ENCODE measurements at places on chromosomes 3 and 15. TPM values are rescaled to one million over a fixed set of nuclear protein-coding genes. Genes with fewer than 3 reads are reported as not detected.
A peak's percentile ranks its signal among the peaks of the same experiment; 100 is the strongest.

- no peak overlapping the region for H3K4me3 ChIP-seq
- no peak for DNase-seq
- H3K36me3 ChIP-seq: no peaks in the 10 kb centered on the region
- H3K27me3 ChIP-seq: no peaks in the 10 kb centered on the region
- no peak overlapping the region for H3K27ac ChIP-seq
These were observed 32.9 kb downstream of the PLCH1 start for GRCh38 chr3:155712008-155712407.

- peaks cover 35% of the 10 kb centered on the region for H3K27me3 ChIP-seq
- H3K36me3 ChIP-seq: no peaks in the 10 kb centered on the region
- DNase-seq: peak; percentile 11
- no peak overlapping the region for H3K27ac ChIP-seq
These were observed 61.6 kb upstream of the RYK start for GRCh38 chr3:134312072-134312872.

DNA sequence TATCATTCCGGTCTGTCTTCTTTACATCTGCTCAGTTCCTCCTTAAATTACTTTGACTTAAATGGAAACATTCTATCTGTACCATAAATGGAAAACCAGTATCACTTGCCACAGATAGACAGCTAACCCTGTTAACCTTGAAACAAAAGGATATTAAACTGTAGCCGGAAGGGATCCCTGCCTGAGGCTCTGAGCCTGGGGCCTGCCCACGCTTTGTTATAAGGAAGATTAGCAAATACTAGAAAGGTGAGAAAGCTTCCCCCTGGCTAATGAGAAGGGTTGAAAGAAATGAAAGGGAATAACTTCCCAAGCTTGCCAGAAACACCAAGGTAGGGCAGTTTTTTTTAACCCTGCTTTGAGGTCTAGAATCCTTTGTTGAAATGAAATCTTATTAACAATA is 927.6 kb downstream of the FHIT start:
- DNase-seq: no peak
- no peak overlapping the region for H3K27ac ChIP-seq
- H3K27me3 ChIP-seq: no peaks in the 10 kb centered on the region
- no peaks in the 10 kb centered on the region for H3K36me3 ChIP-seq

DNA sequence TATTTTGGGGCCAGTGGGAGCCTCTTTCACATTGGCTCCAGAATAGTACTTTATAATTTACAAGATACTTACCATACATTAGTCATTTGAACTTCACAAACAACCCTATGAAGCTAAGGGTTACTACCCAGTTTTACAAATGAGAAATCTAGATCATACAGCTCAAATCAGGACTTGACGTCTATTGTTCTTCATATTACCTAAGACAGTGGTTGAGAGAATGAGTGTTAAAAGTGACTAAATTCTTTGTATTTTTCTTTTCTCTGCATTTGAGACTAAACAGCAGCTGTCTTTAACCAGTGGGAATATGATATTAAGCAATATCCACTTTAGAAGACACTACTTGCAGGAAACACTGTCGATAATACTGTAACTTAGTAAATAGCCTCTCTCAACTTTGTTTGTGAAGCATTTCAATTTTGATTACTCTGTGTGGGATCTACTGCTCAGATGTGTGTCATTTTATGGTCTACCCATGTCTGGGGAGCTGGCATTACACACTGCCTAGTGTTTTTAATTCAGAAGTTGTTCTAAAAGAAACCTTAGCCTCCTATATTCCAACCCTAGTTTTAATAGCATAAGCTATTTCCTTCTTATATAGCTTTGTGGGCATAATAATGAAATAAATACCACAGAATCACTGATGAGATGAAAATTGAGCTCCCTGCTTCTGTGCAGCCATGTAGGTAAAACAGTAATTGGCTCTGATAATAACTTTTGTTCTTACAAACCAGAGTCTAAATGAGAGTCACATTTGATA is 45.9 kb downstream of the IQCH start:
- no peak for DNase-seq
- no peak overlapping the region for H3K27ac ChIP-seq
- H3K4me1 ChIP-seq: peaks cover under 1% of the 10 kb centered on the region
- H3K4me3 ChIP-seq: no peak overlapping the region
- no peaks in the 10 kb centered on the region for H3K36me3 ChIP-seq
- peaks cover 3% of the 10 kb centered on the region for H3K27me3 ChIP-seq

- H3K4me1 ChIP-seq: no peaks in the 10 kb centered on the region
- H3K36me3 ChIP-seq: no peaks in the 10 kb centered on the region
- DNase-seq: no peak
- no peaks in the 10 kb centered on the region for H3K27me3 ChIP-seq
- H3K27ac ChIP-seq: no peak overlapping the region
These were observed 22.8 kb downstream of the MESP1 start for GRCh38 chr15:89728254-89728653.

DNA sequence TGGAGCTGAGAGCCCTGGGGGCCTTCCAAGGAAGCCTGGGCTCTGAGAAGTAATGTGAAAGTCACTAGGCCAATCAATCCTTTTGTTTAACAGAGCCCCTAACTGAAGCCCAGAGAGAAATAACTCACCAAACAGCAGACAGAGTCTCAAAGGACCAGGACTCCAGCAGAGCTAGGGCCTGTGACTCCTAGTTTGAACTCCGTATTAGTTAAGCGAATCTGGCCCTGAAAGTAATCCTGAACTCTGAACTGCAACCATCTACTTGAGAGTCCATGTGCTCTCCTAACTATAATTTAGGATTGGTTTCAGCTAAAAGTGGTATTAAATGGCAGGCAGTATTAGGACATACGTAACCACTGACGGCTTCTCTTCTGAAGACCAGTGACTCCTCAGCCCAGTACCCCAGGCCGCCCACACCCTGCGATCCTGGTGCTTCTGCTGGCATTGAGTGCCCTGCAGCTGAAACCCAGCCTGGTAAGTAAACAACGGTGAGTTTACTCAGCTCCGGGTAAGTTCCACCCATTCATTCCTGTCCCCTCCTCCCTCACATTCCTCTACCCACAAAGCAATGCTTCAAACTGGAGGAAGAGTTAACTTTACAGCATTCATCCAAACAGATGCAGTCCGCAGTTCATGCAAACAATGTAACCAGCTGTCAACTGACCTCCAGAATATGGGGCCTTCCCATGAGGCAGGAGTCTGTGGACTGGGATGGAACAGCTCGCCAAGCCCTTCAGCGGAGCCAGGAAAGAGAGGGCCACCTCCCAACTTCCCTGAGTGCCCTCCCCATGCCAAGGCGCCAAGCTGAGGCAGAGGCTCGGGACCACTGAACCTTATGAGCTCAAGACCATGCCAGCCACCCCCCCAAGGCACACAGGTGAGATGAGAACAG is 7.3 kb downstream of the MYO5C start:
- no peak overlapping the region for H3K27ac ChIP-seq
- H3K4me3 ChIP-seq: no peak overlapping the region
- DNase-seq: no peak
- H3K27me3 ChIP-seq: peaks cover 2% of the 10 kb centered on the region
- H3K36me3 ChIP-seq: no peaks in the 10 kb centered on the region

DNA sequence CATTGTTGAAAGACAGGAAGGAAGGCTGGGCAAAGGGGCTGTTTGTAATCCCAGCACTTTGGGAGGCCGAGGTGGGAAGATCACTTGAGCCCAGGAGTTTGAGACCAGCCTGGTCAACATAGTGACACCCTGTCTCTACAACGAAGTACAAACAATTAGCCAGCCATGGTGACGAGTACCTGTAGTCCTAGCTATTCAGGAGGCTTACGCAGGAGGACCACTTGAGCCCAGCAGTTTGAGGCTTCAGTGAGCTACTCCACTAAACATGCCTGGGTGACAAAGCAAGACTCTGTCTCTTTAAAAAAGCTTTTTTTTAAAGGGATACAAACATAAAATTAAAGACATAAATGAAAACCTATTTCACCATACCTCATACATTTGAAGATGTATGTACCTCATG is 11.1 kb downstream of the SERP1 start:
- H3K36me3 ChIP-seq: no peaks in the 10 kb centered on the region
- peaks cover 8% of the 10 kb centered on the region for H3K4me1 ChIP-seq
- DNase-seq: no peak
- no peak overlapping the region for H3K27ac ChIP-seq

GRCh38 chr3:192802957-192803899 is 75.9 kb upstream of the FGF12 start:
- no peak overlapping the region for H3K27ac ChIP-seq
- H3K36me3 ChIP-seq: no peaks in the 10 kb centered on the region
- H3K4me3 ChIP-seq: no peak overlapping the region
- no peak for DNase-seq

DNA sequence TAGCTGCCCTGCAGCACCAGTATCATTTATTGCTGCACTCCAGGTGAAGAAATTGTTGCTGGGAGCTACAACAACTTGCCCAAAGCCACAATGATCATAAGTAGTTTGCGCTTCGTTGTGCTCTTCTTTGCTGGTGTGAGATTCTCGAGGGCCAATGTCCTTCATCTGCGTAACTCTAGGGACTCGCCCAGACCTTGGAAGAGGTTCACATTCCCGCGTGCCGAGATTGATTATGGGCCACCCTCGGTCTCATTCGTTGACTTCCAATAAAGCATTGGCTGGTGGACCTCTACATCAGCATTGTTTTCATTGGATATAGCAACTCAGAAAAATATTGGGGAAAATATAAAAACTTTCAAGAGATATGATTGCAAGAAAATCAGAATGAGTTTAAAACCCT is 423 bp upstream of the PHLDB2 start:
- H3K36me3 ChIP-seq: no peaks in the 10 kb centered on the region
- DNase-seq: no peak
- peaks cover 7% of the 10 kb centered on the region for H3K4me1 ChIP-seq
- H3K27me3 ChIP-seq: peaks cover 22% of the 10 kb centered on the region
- H3K4me3 ChIP-seq: peak overlapping the region; percentile 92
- H3K27ac ChIP-seq: no peak overlapping the region

DNA sequence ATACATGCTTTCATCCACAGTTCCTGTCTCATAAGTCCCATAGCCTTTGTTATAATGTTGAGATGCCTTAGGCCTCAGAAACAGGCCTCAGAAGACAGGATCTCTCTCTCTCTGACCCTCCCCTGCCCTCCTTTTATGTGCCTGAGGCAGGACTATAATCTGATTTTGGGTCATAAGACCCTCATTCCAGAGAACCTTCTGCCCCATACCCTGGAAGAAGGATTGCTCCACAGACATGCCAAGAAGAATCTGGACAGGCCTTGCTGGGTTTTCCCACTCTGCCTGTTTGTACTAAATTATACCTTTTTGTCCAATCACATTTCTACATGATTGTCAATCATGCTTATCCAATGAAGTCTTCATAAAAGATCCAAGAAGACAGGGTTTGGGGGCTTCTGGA is 57.2 kb upstream of the MME start:
- DNase-seq: no peak
- no peaks in the 10 kb centered on the region for H3K4me1 ChIP-seq
- H3K27me3 ChIP-seq: no peaks in the 10 kb centered on the region
- H3K27ac ChIP-seq: no peak overlapping the region
- no peak overlapping the region for H3K4me3 ChIP-seq

DNA sequence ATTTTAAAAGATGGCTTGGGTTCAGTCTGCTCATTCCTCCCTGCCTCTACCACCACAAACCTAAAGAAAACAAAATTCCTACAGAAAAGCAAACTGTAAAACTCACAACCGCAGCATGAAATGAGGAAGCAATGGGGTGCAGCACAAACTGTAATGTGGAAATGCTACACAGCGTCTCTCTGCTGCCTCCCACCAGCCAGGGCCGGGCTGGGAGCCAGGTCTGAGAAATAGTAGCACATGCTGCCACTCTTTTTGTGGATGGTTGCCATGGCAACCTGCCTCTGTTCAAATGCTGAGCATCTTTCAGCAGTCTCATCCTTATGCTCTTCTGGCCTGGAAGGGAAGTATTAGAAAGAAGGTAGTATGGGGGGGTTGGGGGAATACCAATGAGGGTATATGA is 55.4 kb downstream of the EOMES start:
- peaks cover 8% of the 10 kb centered on the region for H3K4me1 ChIP-seq
- DNase-seq: peak; percentile 34
- no peak overlapping the region for H3K27ac ChIP-seq
- no peak overlapping the region for H3K4me3 ChIP-seq
- no peaks in the 10 kb centered on the region for H3K27me3 ChIP-seq

DNA sequence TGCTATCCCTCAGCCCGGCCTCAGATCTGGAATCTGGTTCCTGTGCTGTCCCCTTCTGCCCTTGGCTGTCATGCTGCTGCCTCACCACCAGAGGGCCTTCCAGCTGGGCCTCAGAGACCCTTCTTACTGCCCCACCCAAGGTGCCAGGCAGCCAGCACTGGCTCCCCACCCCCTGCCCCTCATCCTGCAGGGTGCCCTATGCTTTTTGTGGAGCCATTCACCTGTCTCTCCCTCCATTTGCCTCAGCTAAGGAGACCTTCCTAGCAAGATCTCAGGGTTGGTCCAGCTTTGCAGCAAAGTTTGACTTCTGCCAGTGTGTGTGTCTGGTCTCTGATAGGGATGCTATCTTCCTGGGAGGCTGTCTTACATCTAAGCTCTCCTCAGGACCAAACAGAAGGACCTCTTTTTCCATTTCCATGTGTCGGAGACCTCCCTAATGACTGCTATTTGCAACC is 1.9 kb upstream of the VWA5B2 start:
- peaks cover 33% of the 10 kb centered on the region for H3K27me3 ChIP-seq
- no peaks in the 10 kb centered on the region for H3K36me3 ChIP-seq
- no peak overlapping the region for H3K27ac ChIP-seq
- peak; percentile 61 for DNase-seq
- H3K4me3 ChIP-seq: no peak overlapping the region
- H3K4me1 ChIP-seq: peaks cover 11% of the 10 kb centered on the region

Gene SCN11A
- not detected for total RNA-seq

DNA sequence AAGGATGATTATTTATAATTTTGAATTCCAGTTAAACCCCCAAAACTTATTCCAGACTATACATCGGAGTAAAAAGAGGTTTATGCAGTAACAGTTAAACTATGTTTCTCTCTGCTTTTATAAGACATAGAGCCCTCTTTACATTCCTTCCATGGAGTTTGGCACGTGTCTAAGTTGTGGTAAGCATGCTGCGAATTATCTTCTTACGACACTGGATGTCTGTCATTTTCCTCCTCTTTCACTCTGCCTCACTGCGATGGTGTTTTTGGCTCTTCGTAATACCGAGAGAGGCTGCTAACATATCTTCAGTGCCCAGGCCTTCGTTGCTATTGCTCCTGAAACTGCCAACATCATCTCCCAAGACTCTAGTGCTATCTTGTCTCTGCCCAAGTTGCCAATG is 83.9 kb upstream of the TGFBR2 start:
- peaks cover 14% of the 10 kb centered on the region for H3K4me1 ChIP-seq
- H3K36me3 ChIP-seq: no peaks in the 10 kb centered on the region
- no peak for DNase-seq
- H3K4me3 ChIP-seq: no peak overlapping the region

Gene CYP19A1
- total RNA-seq: not detected

Gene FAM81A
- total RNA-seq: 1.5 TPM

Gene CLEC3B
- not detected for total RNA-seq

Gene CRABP1
- total RNA-seq: not detected

DNA sequence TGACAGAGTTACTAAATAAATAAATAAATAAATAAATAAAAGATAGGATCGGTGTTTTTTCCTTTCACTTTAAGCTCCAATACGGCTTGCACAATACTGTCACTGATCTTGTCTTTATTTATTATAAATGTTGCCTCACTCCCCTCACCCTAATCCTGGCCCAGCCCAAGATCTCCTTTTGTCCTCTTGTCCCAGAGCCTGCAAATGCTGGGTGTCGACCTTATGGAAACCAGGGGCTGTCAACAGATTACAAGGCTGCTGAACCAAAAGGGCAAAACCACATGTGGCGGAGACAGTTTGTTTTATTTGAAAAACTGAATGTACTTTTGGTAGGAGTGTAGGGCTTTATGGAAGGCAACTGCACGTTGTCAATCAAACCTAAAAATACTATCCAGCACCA is 75.9 kb downstream of the RFTN1 start:
- H3K4me3 ChIP-seq: no peak overlapping the region
- H3K27ac ChIP-seq: no peak overlapping the region
- DNase-seq: no peak

Gene SEMA3G
- total RNA-seq: not detected

Gene GABPB1
- total RNA-seq: 36.2 TPM
